Nephron progenitor cell (in vitro differentiated cells): ENCODE measurements at places on chromosomes 3 and 15.
A peak's percentile ranks its signal among the peaks of the same experiment; 100 is the strongest.

DNA sequence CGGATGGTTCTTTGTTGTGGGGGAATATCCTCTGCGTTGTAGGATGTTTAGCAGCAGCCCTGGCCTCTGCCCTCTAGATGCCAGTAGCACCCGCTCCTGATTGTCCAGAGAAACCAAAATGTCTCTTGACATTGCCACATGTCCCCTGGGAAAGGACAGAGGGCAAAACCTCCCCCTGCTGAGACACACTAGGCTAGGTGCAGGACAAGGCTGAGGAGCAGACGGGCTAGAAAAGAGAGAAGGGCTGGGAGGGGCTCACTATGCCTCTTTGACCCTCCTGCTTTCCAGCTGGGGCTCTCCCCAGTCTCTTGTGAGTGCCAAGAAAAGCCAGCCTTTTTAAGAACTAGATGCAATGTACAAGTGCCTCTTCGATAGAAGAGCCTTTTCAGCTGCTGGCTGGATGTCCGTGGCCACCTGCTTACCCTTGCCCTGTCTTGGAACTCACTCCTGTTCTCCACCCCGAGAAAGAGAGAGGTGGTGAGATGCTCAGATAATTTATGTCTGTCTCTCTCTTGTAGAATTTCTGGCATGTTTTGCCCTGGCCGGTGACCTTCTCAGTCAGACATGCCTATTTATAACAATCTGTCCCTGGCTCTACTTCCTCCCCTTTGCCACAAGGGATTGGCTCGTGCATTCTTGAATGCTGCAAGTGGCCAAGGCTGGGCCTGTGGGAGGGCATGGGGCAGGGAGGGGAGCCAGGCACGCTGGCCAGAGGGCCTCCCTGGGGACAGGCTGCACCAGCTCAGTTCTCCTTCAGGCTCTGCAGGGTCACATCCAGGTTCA lies 142.6 kb downstream of the RPLP1 start:
- peak; percentile 64 for DNase-seq
- H3K27me3 ChIP-seq, result peaks cover 30% of the 10 kb centered on the region
- no peaks in the 10 kb centered on the region for H3K36me3 ChIP-seq
- peak overlapping the region; percentile 33 for H3K4me3 ChIP-seq
- peaks cover 64% of the 10 kb centered on the region for H3K4me1 ChIP-seq

- peaks cover 5% of the 10 kb centered on the region for H3K4me1 ChIP-seq
- no peak overlapping the region for H3K27ac ChIP-seq
- H3K36me3 ChIP-seq, result no peaks in the 10 kb centered on the region
- no peaks in the 10 kb centered on the region for H3K27me3 ChIP-seq
These were observed 198.2 kb upstream of the MCTP2 start for GRCh38 chr15:94033014-94033682.

GRCh38 chr3:170352936-170353335 lies 4.6 kb upstream of the SKIL start:
- no peak overlapping the region for H3K4me3 ChIP-seq
- H3K4me1 ChIP-seq, result peaks cover 43% of the 10 kb centered on the region
- H3K27ac ChIP-seq, result no peak overlapping the region
- H3K27me3 ChIP-seq, result no peaks in the 10 kb centered on the region

DNA sequence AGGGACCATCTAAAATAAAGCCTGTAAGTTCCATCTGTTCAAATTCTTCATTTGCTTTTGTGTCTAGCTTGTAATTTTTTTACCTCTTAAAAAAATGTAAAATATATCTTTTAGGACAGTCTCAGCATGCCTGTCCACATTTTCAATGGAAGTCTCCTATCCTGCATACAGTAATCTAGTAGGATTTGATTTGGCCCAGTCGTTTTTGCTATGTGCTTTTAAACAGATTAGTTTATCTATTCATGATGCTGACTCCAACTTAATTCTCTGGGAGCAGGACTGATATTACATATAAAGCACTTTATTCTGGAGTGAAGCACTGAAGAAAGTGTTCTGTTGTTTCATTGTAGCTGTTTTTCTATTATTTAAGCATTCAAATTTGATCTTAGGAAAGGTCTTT lies 38.9 kb upstream of the CFAP20DC start:
- no peak for DNase-seq
- H3K4me1 ChIP-seq, result no peaks in the 10 kb centered on the region
- no peaks in the 10 kb centered on the region for H3K27me3 ChIP-seq
- H3K4me3 ChIP-seq, result no peak overlapping the region
- H3K27ac ChIP-seq, result no peak overlapping the region

GRCh38 chr15:41506796-41507341 lies 6.8 kb downstream of the LTK start:
- DNase-seq, result no peak
- H3K4me3 ChIP-seq, result no peak overlapping the region
- peaks cover 98% of the 10 kb centered on the region for H3K27me3 ChIP-seq

DNA sequence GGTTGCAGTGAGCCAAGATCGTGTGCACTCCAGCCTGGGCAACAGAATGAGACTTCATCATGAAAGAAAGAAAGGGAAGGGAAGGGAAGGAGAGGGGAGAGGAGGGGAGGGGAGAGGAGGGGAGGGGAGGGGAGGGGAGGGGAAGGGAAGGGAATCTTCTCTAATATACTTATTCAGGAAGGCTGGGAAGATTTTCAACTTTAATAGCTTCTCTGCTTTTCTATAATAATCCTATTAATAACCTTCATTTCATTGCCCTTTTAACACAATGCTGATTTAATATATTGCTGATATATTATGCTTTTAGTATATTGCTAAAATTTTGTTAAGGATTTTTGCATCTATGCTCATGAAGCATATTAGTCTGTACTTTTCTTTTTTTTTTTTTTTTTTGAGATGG lies 23.4 kb upstream of the RNF7 start:
- no peaks in the 10 kb centered on the region for H3K4me1 ChIP-seq
- H3K4me3 ChIP-seq, result no peak overlapping the region
- H3K27me3 ChIP-seq, result peaks cover 4% of the 10 kb centered on the region
- DNase-seq, result no peak

DNA sequence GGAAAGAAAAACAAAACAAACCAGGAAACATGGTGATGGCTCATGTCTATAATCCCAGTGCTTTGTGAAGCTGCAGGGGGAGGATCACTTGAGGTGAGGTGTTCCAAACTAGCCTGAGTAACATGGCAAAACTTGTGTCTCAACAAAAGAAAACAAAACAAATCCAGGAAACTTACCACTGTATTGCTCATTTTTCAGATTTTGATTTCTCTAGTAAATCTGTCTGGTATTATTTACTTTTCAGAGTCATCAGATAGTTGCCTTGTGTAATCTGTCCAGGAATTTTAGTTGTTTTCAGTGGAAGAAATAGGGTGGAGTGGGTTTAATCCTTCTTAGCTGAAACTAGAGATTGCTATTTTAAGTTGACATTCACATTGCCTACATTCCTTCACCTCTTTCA lies 91.8 kb upstream of the ALCAM start:
- no peak overlapping the region for H3K27ac ChIP-seq
- peaks cover 4% of the 10 kb centered on the region for H3K27me3 ChIP-seq
- H3K4me3 ChIP-seq, result no peak overlapping the region
- H3K36me3 ChIP-seq, result no peaks in the 10 kb centered on the region
- no peaks in the 10 kb centered on the region for H3K4me1 ChIP-seq

DNA sequence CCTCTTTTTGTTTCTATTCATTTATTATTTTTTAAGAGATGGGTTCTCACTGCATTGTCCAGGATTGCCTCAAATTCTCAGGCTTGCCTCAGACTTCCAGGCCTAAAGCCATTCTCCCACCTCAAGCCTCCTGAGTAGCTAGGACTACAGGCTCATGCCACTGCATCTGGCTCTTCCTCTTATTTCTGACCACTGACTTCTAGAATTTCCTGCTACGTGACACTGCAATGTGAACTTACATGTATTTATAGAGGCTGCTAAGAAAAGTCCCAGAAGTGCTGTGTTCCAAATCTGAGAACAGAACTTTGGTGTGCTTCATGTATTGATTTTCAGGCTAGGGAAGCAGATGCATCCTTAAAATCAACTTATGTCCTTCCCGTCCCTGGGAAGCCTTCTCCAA lies 407.4 kb downstream of the RSL24D1 start:
- no peak overlapping the region for H3K4me3 ChIP-seq
- H3K27ac ChIP-seq, result no peak overlapping the region
- no peak for DNase-seq

GRCh38 chr15:56174649-56175048 lies 69.0 kb downstream of the RFX7 start:
- no peak for DNase-seq
- no peaks in the 10 kb centered on the region for H3K4me1 ChIP-seq
- H3K27me3 ChIP-seq, result no peaks in the 10 kb centered on the region
- no peak overlapping the region for H3K27ac ChIP-seq
- peaks cover 83% of the 10 kb centered on the region for H3K36me3 ChIP-seq
- no peak overlapping the region for H3K4me3 ChIP-seq

DNA sequence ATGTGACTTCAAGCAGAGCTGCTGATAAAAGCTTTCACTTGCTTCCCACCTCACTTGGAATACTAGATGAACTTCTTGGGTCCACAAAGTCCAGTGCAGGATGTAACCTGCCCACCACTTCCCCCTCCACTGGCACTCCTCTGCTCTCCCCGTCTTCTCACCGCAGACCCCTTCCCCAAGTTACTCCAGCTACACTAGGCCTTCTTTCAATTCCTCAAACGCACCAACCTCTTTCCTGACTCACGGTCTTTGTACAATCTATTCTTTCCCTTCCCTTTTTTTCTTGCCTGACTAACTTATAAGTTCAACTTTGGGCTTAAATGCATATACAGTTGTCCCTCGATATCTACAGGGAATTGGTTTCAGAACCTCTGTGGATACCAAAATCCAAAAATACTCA lies 5.2 kb upstream of the ATP13A3 start:
- no peak overlapping the region for H3K27ac ChIP-seq
- peaks cover 5% of the 10 kb centered on the region for H3K27me3 ChIP-seq
- H3K4me1 ChIP-seq, result peaks cover 5% of the 10 kb centered on the region
- peaks cover 6% of the 10 kb centered on the region for H3K36me3 ChIP-seq
- no peak for DNase-seq

DNA sequence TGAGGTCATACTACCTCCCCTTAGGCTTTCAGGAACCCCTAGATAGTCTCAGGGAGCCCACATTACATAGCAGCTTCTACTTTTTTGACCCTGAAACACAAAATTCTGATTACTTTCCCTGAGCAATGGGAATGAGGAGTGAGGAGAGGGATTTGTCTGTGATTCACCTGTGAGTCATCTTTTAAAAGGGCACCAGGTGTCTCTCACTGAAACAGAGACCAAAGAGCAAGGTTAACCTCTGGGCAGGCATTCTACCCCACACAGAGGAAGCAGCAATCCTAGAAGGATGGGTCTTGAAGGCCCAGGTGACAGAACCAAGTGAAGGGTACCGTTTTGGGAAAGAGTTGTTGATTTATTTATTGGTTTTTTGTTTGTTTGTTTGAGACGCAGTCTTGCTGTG lies 31.1 kb upstream of the UBE2E2 start:
- H3K4me3 ChIP-seq, result no peak overlapping the region
- H3K36me3 ChIP-seq, result no peaks in the 10 kb centered on the region
- H3K27ac ChIP-seq, result no peak overlapping the region
- no peak for DNase-seq
- peaks cover 6% of the 10 kb centered on the region for H3K4me1 ChIP-seq

DNA sequence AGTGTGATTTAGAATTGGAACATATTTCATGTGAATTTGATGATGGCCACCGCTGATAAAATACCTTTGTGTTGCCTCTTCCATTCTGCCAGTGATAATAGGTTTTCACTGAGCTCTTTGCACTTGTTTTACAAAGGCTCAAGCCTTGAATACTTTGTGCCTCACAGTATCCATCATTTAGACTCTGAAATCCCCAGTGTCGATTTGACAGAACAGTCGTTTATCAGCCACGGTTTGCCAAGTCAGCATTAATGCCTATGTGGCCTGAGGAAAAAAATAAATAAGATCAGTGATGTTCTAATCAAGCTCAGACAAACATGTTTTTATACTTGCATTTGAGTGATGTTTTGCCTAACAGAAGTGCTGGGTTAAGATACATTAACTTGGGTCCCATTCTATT lies 399.1 kb downstream of the RBMS3 start:
- H3K4me1 ChIP-seq, result peaks cover 14% of the 10 kb centered on the region
- H3K27me3 ChIP-seq, result no peaks in the 10 kb centered on the region

DNA sequence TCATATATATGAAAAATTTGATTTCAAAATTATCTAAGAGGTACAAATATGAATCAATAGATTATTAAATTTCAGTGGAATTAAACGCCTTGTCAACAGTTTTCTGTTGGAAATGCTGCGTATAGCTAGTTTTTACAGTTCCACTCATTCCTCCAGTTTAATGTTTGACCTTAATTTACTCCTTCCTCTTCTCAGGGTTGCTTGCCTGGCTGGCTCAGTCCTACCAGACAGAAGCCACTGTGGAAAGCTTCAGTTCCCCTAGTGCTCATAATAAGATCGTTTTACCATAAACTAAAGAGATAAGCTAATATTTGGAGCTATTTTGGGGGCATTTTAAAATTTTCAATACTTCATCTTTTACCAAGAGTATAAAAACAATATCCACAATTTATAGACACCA lies 22.8 kb downstream of the EMC7 start:
- H3K27ac ChIP-seq, result no peak overlapping the region
- no peaks in the 10 kb centered on the region for H3K4me1 ChIP-seq
- DNase-seq, result no peak
- peaks cover 6% of the 10 kb centered on the region for H3K36me3 ChIP-seq
- H3K27me3 ChIP-seq, result peaks cover 3% of the 10 kb centered on the region
- H3K4me3 ChIP-seq, result no peak overlapping the region

- no peak for DNase-seq
- H3K4me3 ChIP-seq, result no peak overlapping the region
- no peak overlapping the region for H3K27ac ChIP-seq
- H3K36me3 ChIP-seq, result no peaks in the 10 kb centered on the region
- peaks cover 83% of the 10 kb centered on the region for H3K4me1 ChIP-seq
These were observed 88.5 kb downstream of the LINGO1 start for GRCh38 chr15:77544162-77544561.

GRCh38 chr15:75809986-75810750 lies 33.1 kb upstream of the UBE2Q2 start:
- no peak overlapping the region for H3K4me3 ChIP-seq
- H3K27ac ChIP-seq, result no peak overlapping the region
- H3K4me1 ChIP-seq, result peaks cover 6% of the 10 kb centered on the region
- no peak for DNase-seq

DNA sequence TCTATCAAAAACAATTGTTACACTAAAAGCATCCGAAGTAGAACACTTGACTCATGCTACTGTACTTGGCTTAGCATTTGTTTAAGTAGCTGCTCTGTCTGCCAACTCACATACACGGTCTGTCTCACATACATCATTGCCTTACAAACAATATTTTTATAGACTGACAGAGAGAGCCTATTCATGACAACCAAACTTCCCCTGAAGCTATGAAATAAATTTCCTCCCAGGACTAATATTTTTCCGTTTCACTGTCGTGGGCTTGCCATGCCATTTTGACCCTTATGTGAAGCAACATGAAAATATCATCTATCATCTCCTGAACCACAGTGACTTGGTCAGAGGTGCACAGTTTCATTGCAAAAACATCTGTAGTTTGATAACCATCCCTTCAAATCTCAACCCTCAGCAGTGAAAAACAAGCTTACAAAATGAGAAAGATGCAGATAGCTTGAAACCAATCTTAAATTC lies 66.5 kb upstream of the PYGO1 start:
- peaks cover 72% of the 10 kb centered on the region for H3K36me3 ChIP-seq
- peak overlapping the region; percentile 98 for H3K27ac ChIP-seq
- H3K4me3 ChIP-seq, result no peak overlapping the region
- no peaks in the 10 kb centered on the region for H3K27me3 ChIP-seq
- peaks cover 78% of the 10 kb centered on the region for H3K4me1 ChIP-seq
- no peak for DNase-seq
